Islet precursor cell (in vitro differentiated cells): ENCODE measurements at places on chromosomes 6 and 20.
A peak's percentile ranks its signal among the peaks of the same experiment; 100 is the strongest.

DNA sequence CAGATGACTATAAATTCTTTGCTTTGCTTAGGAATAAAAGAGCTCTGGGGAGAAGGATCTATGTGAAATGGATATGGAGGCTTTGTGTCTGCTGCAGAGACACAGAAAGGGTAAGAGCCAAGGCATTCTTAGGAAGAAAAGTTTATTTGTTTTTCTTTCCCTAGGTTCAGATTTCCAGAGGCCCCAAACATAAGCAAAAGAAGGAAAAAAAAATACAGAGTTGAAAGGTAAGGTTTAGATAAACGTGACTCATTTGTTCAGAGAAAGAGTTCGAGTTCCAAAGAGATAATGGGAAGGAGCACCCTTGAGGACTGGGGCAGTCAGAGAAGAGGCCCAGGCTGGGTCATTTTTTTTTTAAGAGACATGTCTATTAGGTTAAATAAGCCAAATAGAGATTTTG is 27.4 kb upstream of the BMP5 start:
- no peak for DNase-seq

DNA sequence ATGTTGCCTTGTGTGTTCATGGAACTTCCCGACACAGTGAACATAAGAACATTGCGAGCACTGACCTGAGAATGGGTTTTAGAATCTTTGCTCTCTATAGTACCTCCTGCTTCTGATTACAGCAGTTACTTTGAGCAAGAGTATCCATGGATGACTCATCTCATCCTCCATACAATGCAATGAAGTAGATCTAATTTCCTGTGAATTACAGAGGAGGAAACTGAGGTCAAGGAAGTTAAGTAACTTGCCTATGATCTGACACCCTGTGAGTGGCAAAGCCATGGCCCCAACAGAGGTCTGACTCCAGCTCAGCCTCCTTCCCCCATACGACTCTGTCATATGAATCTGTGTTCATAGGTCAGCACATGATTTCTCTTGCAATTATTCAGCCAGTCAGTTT is 518.1 kb downstream of the TFAP2A start:
- DNase-seq: no peak

- no peak for DNase-seq
Observed at GRCh38 chr20:56551571-56551970, 18.5 kb downstream of the FAM209B start.

DNA sequence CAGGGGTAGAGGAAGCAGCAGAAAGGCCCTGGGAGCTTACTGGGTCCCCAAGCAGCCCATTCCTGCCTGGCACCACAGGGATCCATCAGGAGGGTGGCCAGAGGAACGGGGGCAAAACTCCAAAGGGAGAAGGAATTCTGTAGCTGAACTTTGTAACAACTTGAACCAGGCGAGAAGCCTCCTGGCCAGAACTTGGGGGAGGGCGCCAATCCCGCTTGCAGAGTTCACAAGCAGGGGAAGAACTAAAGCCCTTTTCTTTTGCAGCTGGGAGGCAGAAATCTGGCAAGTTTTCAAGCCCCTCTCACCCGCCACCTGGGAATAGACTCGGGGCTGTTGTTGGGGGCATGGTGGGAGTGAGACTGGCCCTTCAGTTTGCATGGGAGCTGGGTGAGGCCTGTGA is 189.1 kb downstream of the PHF3 start:
- DNase-seq: no peak

DNA sequence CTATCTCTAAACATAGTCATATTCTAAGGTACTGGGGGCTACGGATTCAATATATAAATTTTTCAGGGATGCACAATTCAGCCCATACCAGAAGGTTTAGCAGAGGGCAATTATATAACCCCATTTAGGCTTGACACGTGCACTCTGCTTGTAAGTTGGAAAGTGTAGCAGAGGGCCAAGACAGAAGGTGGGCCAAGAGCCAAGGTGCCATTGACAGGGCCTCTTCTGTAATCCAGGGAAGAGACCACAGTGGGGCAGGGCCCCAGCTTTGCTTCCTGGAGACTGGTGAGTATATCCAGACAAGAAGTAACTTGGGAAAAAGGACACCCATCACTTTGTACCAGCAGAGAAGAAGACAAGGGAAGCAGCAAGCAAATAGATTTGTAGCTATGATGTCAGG is 672.4 kb upstream of the MARCKS start:
- DNase-seq: no peak

DNA sequence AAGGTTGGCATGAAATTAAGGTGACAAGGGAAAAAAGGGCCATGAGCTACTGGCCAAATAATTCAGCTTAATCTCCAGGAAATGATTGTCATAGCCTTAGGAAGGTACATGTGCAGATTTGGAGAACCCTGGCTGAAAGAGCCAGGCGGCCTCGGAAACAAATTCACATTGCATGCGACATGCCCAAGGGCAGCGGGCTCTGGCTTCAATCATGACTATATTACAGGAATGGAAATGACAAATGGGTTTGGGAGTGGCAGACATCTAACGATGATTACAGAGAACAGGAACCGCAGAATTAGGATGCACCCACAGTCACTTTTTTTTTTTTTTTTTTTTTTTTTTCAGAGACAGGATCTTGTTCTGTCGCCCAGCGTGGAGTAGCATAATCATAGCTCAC is 112.4 kb upstream of the SALL4 start:
- peak; percentile 68 for DNase-seq
